Activated T-helper 1 cell treated with anti-CD3 and anti-CD28 coated beads, Interleukin-2, amount 50 U/mL, for 16 hours (primary cell): ENCODE measurements at places on chromosomes 1 and 21.

GRCh38 chr21:17529648-17530047 is 16.8 kb downstream of the CXADR start:
- no peak for DNase-seq

DNA sequence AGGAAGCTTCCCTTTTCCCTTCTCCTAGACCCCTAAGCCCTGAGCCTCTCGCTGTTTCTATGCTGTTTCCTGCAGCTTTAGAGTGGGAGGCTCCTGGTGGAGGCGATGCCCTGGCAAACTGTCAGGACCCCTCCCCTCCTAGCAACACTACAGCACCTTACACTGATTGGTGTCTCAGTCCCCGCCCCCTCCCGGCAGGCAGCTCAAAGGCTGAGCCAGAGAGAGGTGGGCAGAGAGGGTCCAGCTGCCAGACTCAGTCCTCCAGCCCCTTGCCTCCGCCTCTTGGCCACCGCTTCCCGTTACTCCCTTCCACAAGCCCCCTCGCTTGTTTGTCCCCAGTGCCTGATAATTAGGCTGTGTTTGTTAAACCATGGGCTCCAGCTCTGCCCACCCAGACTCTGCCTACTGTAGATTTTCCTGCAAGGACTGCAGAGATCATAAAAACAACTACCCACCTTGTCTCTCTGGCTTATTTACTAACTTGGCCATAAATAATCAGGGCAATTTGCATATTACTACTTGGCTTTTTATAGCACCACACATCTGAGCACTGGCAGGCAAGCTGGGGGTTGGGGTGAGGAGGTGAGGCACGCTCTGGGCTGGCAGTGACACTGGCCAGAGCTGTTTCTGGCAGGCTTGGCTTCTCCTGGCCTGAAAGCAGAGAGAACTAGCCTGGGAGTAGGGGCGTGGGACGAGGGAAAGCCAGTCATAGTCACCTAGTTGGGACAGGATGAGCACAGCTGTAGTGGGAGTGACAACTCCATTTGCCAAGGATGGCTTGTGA is 107.5 kb downstream of the CSMD2 start:
- DNase-seq, result no peak

DNA sequence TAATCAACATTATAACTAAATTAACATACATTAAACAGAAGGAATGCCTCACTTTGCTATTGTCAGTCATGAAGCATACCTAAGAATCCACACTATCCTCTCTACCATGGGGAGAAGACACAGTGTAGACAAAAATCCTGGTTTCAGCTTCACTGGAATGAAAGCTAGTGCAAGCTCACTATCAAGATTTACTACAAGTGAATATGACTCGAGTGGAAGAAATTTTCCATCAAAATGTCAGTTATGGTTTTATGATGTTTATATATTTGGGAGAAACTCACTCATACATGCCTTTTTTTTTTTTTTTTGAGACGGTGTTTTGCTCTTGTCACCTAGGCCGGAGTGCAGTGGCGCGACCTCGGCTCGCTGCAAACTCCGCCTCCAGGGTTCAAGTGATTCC is 424.3 kb downstream of the KCNT2 start:
- DNase-seq, result no peak

DNA sequence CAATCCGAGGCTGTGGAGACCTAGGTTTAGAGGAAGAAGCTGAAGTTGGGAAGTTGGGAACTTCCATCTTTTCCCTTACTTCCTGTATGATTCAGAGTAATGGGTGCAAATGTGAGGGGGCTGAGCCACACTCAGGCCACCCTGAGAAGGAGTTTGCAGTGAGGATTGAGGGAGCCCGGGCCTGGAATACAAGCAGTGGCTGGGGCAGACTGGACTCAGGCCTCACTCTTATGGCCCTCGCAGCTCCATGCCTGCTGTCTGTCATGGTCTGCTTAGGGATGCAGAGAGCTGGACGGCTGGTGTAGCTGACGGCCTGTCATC is 73.7 kb upstream of the RAB4A start:
- DNase-seq, result no peak

GRCh38 chr1:183236158-183236725 is 50.2 kb downstream of the LAMC2 start:
- no peak for DNase-seq

DNA sequence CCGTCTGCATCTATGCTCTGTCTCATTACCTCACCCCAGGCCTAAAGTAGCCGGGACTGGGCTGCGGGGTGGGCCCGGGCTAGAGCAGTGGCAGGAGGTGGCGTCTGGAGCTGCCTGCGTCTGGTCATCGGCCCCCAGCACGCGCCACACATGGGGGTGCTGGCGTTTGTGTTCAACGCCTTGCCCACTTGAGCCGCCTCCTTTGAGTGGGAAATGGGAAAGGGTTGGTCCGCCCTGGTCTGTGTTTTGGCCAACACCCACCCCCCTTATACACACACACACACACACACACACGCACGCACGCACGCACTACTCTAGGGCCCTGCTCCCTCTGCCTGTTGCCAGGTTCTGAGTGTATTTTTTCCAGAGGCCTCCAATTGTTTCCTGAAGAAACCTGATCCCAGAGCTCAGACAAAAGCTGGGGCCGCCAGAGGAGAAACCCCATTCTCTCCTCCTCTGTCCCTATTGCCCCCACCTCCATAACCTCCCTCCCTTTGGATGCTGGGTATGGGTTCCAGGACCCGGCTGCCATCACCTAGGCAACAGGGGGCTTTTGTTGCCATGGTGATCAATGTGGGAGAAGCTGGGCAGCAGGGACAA is 10.1 kb downstream of the VANGL2 start:
- DNase-seq, result no peak

- DNase-seq, result no peak
Observed at GRCh38 chr1:193592317-193592716, 405.9 kb upstream of the B3GALT2 start.

GRCh38 chr1:236759252-236759859 is 35.7 kb upstream of the MTR start:
- DNase-seq, result no peak

DNA sequence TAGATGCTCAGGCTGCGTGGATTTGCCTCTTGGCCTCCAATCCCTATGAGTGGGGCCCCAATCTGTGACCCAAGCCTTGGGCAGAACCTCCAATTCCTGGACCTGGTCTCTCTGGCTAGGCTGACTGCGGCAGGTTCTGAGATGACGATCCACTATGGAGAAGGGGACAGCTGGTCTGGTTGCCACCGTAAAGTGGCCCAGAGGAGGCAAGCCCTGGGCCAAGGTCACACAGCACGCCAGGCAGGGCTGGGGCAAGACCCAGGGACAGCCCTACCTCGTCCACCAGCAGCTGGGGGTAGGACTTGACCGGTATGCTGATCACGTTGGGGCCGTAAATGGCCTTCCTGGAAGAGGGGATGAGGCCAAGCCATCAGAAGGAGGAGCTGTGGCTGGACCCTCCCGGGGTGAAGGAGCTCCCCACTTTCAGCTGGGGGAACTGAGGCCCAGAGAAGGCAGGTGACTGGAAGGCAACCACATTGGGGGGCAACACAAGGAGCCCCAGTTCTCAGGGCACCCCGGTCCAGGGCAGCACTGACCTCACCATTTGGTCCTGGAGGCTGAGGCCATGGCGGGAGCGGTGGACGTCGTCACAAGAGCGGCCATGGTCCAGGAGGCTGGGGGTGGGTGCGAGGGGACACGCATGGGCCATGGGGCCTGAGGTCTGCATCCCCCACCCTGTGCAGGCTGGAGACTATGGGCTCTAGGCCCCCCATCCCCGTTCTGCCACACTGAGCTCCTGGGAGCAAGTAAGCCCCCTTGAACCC is 9.8 kb downstream of the ATP13A2 start:
- no peak for DNase-seq

GRCh38 chr1:169266133-169266532 is 101.5 kb downstream of the NME7 start:
- no peak for DNase-seq

GRCh38 chr1:229624521-229625070 is 1.3 kb downstream of the TAF5L start:
- DNase-seq, result no peak

DNA sequence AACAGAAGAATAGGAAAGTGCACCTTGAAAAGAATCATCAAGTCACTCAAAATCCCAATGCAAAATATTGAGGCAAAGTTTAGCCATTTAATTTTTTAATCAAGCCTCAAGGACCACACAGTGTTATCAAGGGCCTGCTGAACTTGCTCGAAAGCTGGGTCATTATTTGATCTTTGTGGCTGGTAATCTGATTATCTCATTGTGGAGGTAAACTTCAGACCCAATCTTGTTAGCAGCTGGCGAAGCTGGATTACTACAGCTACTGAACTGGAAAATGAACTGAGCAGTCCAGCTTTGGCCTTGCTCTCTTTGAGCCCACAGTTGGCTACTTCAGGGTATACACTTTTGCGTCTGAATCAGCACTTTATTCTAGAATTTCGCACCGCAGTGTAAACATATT is 94.4 kb downstream of the BARHL2 start:
- DNase-seq, result no peak

DNA sequence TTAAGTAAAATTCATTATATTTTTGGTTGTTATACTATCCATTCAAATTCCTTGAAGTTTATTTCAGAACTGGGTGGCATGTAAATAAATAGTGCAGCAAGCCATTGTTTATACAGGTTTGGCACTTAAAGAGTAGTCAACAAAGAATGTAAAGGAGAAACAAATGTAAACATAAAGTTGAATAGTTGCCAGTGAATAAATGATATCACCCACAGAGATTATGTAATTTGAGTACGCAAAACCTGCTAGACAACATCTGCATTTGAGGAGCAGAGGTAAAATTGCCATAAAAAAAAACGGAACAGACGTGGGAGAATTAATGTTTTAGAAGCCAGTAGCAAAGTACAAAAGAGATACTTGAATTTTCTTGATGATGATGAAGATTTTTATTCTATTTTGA is 111.6 kb downstream of the ADGRL2 start:
- no peak for DNase-seq

GRCh38 chr1:23044035-23044434 is 24.8 kb downstream of the KDM1A start:
- no peak for DNase-seq

GRCh38 chr1:18192182-18192581 is 84.6 kb downstream of the IGSF21 start:
- DNase-seq, result no peak

DNA sequence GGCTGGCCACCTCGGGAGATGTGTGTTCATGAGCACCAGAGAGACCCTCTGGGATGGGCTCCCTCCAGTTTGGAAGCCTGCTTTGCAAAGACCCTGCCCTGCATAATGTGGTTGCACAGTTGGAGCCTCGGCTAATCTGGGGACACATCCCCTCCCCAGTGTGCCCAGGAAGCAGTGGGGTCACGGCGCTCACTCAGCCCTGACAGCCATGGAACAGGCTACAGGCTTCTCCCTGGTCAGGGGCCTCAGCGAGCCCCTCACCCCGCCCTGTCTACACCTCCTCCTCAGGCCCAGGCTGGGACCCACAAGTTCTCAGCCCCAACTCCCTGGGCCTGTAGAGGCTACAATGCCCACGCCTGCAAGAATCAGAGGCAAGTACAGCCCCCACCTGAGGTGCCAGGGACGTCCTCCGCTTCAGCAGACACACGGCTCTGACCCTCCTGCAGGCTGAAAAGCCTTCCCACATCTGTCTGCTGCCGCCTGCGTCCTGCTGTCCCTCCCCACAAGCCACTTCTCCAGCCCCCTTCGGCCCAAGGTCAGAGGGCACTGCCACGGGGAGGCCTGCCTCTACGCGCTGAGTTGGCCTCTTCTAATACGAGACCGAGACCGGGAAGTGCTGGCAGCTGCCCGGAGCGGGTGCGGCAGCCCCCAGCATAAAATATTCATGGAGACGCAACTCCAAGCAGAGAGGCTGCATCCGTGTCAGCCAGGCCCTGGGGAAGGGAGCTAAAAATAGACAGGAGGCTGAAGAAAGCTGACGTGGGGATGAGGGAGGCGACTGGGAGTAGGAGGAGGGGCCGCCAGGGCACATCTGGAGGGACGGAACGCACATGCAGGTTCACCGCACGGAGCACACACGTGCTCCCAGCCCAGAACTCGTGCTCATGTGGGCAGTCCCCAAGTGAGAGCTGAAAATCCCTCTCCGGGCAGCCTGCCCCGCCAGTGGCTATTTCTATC is 15.2 kb upstream of the GPR153 start:
- DNase-seq, result no peak

GRCh38 chr1:173258479-173259264 is 51.5 kb upstream of the TNFSF4 start:
- DNase-seq, result no peak
